ENCODE measurements at places on chromosomes 2 and 18.

DNA sequence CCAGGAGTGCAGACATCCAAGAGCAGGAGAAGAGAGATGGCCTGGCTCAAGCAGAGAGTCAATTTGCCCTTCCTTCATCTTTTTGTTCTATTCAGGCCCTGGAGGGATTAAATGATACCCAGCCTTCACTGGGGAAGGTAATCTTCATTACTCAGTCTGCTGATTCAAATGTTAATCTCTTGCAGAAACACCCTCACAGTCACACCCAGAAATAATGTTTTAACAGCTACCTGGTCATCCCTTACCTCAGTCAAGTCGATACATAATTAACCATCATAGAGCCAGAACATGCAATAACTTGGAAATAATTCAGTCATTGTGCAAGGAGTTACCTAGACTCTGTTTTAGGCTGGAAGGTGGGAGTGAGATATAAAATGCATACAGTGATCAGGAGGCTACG lies 163.7 kb upstream of the TNP1 start:
- no peak for DNase-seq

DNA sequence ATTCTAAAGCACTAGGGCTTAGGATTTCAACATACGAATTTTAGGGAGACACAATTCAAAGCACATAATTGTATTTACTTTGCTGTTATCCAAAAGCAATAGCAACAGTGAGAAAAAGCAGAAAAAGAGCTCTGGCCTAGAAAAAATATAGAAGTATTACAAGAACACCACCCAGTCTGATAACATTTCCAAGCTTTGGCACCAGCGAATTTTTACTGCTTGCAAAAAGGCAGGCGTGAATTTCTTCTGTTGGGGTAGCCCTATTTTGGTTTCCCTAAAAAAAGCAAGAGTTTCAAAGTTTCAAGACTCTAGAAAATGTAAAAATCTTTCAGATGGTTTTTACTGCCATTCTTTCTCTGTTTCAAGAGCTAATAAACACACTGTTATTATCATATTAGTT lies 292.7 kb downstream of the DPP10 start:
- no peak for DNase-seq

DNA sequence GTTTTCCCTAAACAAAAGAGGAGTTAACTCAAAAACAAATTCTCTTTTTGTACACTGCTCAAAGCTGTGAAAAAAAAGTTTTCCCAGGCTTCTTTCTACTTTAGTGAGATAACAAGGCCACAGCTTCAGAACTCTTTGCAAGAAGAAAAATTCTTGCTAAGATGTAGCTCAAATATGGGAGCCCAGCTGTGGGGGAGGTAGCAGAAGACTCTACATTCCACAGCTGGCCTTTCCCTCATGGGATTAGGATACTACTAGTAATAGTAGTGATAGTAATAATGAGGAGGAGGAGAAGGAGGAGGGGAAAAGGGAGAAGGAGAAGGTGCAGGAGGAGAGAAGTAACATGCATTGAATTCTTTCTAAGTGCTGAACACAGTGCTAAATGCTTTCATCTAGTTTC lies 19.2 kb upstream of the CERS6 start:
- no peak for DNase-seq

- no peak for DNase-seq
Measured at GRCh38 chr2:43480874-43481273, 115.0 kb downstream of the THADA start.

DNA sequence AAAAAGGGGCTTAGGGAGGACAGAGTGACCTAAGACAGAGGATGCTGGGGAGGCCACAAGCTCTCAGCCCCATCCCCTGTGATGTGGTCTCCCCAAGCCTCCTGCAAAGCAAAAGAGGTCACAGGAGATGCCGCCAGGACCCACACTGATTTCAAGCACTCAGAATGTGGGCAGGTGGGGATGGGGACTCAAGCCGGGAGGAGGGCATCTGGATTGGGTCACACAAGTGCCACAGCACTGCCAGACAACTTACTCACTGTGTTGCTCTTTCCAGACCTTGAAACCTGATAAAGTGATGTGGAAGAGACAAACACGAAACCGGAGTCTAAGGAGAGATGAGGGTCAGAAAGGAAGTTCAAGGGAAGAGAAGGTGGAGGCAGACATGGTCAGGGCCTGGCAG lies 95.7 kb downstream of the TTC32 start:
- DNase-seq, result no peak

DNA sequence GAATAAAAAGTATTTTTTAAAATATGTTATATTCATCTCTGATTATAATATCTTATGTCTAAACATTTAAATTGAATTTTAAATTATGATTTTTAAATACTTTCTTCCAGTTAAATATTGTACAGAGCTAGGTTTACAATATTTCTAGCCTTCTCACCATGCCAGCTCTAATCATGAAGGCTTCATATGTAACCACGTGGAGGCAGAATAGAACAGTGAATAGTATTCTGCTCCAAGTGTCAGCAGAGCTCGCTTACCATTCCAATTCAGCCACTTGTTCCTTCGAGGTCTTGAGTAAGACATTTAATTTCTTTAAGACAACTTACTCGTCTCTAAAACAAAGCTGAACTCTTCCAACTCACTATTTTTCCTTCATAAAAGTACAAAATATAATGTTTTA lies 871.8 kb downstream of the SUCLG1 start:
- no peak for DNase-seq

DNA sequence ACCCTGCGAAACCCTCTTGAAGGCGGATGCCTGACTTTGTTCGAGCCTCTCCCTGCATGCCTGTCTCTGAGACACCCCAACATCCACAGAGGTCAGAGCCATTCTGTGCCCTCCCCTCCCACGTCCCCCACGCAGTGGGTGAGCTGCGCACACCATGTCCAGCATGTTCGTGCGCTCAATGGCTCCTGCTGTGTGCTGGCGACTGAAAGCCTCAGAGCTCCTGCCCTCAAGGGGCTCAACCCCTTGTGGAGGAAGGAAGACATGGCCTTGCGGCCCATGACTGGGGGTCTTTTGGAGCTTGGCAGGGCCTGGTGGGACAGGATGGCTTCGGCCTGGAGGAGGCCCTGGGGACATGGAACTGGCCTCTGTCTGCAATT lies 45.7 kb downstream of the ANKMY1 start:
- no peak for DNase-seq

GRCh38 chr2:65232636-65233035 lies 5.0 kb downstream of the ACTR2 start:
- no peak for DNase-seq

Measured in NCI-H2081 treated with DMSO at 0.1 percent for 48 hours (cell line).